ENCODE measurements at places on chromosomes 13 and 19.

GRCh38 chr13:47327861-47328260 lies 431.0 kb upstream of the HTR2A start:
- no peak for DNase-seq

- DNase-seq: no peak
These were observed 59.4 kb downstream of the TSC22D1 start for GRCh38 chr13:44516771-44517170.

GRCh38 chr13:75829830-75830229 lies 193.7 kb downstream of the LMO7 start:
- no peak for DNase-seq

DNA sequence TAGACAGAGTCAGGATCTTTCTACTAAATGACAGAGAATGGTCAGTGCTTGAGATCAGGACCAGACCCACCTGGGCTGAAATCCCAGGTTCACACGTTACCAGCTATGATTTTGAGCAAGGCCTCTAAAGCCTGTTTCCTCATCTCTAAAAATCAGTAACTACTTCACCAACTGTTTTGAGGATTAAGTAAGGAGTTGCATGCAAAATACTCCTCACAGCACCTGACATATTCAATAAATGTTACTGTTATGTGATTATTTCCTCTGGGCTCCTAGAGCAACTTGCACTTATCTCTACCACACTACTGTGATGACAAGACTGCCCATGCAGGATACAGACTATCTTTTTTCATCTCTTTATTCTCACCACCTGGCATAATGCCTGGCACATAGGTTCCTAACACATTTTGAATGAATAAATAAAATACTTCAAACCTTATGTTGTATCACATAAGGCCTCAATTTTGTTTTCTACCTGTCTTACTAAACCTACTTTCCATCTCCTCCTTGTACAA lies 1.8 kb downstream of the KATNAL1 start:
- no peak for DNase-seq

DNA sequence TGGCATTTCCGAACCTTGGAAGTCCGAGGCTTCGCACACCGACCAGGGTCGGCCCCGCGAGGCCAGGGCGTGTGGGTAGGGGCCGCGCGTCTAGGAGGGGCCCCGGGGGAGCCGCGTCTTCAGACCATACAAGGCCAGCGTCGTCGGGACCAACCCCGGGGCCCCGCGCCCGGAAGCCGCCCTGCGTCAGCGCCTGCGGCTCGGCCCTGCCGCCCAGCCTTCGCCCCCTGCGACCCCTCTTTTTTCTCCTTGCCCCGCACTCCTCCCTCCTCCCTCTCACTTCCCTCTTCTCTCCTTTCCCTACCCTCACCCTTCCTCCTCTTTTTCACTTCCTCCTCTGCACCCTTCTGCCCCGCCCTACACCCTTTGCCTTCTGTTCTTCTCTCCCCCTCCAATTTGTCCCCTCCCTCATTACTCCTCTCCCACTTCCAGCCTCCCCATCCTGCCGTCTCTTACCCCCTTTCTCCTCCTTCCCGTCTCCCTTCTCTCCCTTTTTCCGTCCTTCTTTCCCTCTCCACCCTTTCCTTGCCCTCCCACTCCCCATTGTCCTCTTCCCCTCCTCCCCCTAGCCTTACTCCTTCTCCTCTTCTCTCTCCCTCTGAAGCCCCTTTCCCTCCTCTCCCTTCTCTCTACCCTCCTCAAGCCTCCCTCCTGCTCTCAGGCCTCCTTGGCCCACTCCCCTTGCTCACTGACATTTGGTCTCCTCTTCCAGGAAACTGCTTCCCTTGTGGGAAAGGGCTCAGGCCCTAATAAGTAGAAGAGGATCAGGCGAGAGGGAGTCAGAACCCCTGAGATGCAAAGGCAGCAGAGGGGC lies 2.2 kb upstream of the PLEKHG2 start:
- no peak for DNase-seq

- no peak for DNase-seq
These were observed at the start of gene C3 for GRCh38 chr19:6720369-6721137. Gene C3, minus strand, starts transcription at chr19:6720650. Its CDS starts 61 bp downstream, at chr19:6720589.

GRCh38 chr13:30145709-30146367 lies 161.5 kb downstream of the KATNAL1 start:
- DNase-seq: no peak

DNA sequence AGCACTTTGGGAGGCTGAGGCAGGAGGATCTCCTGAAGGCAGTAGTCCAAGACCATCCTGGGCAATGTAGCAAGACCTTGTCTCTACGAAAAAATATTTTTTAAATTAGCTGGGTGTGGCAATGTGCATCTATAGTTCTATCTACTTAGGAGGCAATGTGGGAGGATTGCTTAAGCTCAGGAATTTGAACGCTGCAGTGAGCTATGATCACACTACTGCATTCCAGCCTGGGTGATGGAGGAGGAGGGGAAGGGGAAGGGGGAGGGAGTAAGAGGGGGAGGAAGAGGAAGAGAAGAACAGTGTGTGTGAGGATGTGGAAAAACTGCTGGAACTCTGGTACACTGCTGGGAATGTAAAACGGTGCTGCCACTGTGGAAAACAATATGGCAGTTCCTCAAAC lies 9.2 kb upstream of the CLIP3 start:
- DNase-seq: no peak

- no peak for DNase-seq
These were observed at the start of the genes BCL2L12 and IRF3 for GRCh38 chr19:49665351-49666119. Gene BCL2L12, plus strand, starts transcription at chr19:49665933. Its CDS starts 760 bp downstream, at chr19:49666693. Gene IRF3, minus strand, starts transcription at chr19:49665857. Its CDS starts 1,019 bp downstream, at chr19:49664838.

DNA sequence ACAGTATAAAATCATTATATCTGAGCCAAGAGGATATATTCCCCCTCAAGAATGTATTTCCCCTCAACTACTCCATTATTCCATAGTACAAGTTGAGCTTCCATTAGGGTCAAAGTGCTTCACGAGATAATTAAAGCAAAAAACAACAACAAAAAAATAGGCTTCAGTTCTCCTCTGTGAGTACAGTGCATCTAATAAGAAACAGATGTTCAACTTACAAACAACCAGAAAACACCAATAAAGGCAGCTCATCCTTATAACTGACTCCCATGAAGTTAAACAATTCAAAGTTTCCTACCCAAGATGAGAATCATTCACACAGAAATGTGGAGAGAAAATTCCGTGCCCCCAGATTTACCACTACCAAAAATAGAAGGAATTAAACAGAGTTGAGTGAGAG lies 854.4 kb downstream of the PCDH9 start:
- DNase-seq: no peak

- DNase-seq: no peak
These were observed 45.5 kb downstream of the IER2 start for GRCh38 chr19:13195678-13196077.

DNA sequence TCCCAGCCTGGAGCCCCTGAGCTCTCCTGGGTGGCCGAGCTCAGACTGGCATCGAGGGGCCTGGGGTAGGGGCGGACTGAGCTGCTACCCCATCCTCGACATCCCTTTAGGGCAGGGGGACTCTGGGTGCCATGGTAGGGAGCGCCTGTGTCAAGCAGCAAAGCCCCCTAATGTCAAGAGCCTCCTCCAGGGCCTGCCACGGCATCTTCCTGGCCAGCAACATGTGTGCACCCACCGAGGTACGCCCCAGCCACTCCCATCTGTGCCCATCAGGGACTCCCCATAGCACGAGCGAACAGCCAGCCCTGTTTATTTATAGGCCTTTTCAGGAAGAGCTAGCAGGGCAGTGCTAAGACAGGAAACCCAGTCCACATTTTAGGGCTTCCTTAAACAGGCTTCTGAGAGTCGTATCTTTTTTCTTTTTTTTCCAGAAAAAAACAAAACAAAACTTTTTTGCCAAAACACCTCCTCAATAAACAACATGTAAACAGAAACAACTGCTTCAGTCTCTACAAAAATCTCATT lies 14.3 kb downstream of the LRP3 start:
- no peak for DNase-seq
